ENCODE measurements at places on chromosomes 5 and 9.

DNA sequence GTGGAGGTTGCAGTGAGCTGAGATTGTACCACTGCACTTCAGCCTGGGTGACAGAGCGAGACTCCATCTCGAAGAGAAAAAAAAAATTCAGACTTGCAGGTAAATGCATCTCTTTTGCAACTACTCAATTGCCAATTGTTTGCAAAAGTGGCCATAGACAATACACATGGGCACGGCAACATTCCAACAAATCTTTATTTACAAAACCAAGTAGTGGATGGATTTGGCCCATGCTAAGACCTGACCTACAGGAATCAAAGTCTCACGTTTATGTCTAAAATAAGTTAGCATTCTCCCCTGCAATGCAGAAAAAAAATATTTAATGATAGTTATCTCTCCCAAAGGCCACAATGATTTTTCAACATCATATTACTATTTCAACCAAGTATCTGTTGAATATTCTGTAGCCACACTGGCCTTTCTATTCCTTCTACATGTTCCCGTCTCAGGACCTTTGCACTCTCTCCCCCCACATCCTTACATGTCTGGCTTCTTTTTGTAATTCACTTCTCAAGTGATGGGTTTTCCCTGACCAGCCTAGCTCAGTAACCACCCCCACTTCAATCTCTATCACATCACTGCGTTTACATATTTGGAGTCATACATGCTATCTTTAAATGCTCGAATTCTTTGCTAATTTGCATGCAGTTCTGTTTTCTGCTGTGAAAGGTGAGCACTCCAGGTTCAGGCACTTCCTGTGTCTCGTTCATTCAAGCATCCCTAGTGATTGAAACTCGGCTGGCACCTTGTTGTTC, 54.2 kb downstream of the FNBP1 start:
- no peak for DNase-seq

DNA sequence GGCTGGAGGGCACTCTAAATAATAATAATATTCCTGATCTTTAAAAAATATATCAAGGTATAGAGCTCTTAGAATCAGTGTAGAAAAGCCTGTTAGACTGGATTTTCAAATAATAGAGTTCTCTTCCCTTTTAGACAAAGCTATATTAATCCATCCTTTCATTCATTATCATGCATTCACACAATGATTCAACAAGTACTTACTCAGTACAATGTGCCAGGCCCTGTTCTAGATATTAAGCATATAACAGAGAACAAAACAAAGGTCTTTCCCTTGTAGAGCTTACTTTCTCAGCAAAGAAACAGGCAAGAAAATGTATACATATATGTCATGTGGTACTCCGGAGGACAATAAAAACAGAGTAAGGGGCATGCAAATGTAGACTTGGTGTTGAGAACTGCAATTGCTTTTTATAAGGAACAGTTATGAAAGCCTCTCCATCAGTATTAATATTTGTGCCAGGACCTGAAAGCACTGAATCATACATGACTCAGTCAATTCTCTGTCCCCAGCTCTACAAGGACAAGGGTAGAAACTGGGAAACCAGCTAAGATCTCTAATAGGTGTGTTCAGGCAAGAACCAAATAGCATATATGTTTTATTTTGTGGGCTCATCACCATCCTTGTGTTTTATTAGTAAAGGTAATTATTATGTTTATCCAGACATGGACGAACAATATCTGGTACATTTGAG, 72.2 kb downstream of the PIP5K1B start:
- no peak for DNase-seq

GRCh38 chr5:88729084-88729828, 153.7 kb downstream of the MEF2C start:
- DNase-seq, result peak; percentile 79

- no peak for DNase-seq
Measured at GRCh38 chr5:159861086-159861485, 55.2 kb upstream of the ADRA1B start.

- no peak for DNase-seq
Measured at GRCh38 chr5:149177911-149178565, 36.7 kb downstream of the ABLIM3 start.

GRCh38 chr9:34551751-34552605, 29.2 kb upstream of the ENHO start:
- no peak for DNase-seq

DNA sequence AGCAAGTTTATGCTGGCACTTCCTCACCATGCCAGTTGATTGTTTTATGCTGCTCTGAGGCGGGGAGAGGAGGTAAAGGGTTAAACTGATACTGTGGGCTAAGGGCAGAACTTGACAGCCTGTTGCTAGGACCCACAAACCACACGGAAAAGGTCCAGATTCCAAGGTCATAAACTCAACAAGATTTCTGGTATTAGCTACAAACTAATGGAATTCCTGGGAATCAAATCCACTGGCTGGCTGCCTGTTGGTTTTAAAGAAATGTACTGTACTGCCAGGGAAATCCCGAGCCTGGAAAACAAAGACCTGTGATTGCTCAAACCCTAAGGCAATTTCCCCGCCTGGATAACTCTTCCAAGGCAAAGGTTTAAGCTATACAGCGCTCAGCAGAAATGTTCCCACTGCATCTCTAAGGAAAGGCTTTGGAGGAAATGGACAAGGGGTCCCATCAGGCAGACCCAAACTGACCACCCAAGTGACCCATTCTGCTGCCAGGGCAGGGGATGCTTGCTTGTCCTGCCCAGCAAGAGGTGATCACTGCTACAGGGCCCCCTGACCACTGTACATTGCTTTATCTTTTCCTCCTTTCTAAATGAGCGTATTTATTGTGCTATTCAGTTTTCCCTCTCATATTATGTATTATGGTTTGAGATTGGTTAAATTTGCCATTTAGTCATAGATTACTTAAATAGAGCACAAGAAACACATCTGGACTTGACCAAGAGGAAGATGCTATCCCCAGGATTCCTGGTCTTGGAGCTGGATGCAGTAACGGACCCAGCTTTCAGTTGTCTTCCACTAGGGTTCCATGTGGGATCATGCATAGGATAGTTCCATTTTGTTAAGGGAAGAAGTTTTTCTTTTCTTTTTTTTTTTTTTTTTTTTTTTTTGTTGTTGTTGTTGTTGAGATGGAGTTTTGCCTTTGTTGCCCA, 124.3 kb downstream of the SUSD1 start:
- DNase-seq, result no peak

DNA sequence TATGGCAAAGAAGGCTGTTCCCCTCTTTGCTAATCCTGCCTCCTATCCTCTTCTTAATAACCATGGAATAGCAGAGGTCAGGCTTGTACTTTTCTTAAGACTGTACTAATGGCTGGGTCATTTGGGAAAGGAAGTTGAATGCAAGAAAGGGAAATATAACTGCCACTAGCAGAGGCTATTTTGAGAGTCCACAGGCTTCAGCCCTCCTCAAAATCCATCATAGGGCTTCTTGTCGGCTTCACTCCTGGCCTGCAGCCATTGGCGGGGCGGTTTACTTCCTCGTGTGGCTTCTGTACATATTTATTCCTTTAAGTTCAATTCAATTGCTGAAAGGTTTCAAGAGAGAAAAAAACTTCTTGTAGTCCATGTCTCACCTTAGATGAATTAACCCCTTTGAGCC, 2.8 kb upstream of the PARP8 start:
- DNase-seq, result no peak

GRCh38 chr9:125541840-125542243, 165.2 kb downstream of the MAPKAP1 start:
- DNase-seq, result no peak

- no peak for DNase-seq
Measured at GRCh38 chr9:121640491-121641223, 10.8 kb upstream of the DAB2IP start.

DNA sequence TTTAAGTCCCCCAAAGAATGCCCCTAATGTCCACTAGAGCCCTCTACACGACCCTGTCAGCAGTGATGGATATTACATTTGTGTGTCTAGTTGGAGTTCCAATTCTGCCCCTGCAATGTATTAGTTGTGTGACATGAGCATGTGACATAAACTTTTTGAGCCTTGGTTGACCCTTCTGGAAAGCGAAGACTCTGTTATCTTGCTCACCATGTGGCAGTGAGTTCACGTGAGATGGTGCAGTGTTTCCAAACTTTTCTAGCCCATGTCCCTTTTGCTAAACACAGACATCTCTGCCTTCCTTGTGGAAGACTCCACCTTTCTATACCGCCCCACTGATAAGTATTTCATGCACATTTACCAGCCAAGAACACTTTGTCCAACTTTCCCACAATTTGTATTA, 87.0 kb upstream of the BOD1 start:
- DNase-seq, result no peak

DNA sequence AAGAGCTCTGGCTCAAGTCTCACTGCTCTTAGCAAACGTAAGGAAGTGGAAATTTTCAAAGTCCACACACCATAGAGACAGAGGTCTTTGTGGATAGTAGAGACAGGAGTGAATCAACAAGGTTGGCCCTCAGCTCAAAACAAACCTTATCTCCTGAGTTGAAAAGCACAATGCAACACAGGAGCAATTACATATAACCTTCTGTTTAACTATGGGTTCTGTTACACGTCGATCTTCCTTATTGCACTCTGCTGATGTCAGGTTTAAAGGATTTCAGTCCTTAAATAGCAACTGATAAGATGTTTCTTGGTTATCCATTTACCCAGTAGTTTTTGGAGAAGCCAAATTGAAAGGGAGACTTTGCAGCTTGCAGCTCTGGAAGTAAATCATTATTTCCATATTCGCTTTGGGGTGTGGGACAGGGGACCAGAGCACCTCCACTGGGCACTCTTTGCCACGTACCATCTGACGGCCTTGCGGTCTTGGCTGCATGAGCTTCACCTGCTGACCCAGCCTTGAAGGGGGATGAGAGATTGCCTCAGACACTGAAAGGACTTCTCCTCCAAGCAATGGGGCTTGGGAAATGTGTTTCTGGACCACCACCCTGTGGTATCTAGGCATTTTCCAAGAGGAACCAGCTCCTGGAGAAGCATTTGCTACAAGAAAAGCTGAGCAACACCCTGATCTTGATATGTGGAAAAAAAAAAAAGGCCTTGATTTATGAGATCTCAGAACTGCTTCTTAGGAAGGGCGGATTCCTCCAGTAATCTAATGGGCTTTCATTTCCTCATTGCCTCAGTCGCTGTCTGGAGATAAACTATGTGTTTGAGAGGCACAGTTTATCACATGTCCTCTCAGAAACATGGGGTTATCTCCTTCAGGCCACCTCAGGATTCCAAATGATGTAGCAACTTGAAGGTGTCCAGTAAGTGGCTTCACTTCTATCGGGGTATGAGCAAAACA, 56.2 kb upstream of the ZNF622 start:
- DNase-seq, result no peak

- no peak for DNase-seq
Measured at GRCh38 chr9:10079284-10079964, 533.4 kb downstream of the PTPRD start.

- DNase-seq, result no peak
Measured at GRCh38 chr5:92518318-92518904, 1062.6 kb downstream of the NR2F1-AS1 start.

- no peak for DNase-seq
Measured at GRCh38 chr5:59107692-59108091, 524.8 kb downstream of the RAB3C start.

GRCh38 chr9:99262949-99263418, 40.9 kb downstream of the SEC61B start:
- DNase-seq, result no peak

- no peak for DNase-seq
Measured at GRCh38 chr9:25261445-25261844, 416.8 kb downstream of the TUSC1 start.

- no peak for DNase-seq
Measured at GRCh38 chr9:96483733-96484390, 33.9 kb downstream of the HABP4 start.

DNA sequence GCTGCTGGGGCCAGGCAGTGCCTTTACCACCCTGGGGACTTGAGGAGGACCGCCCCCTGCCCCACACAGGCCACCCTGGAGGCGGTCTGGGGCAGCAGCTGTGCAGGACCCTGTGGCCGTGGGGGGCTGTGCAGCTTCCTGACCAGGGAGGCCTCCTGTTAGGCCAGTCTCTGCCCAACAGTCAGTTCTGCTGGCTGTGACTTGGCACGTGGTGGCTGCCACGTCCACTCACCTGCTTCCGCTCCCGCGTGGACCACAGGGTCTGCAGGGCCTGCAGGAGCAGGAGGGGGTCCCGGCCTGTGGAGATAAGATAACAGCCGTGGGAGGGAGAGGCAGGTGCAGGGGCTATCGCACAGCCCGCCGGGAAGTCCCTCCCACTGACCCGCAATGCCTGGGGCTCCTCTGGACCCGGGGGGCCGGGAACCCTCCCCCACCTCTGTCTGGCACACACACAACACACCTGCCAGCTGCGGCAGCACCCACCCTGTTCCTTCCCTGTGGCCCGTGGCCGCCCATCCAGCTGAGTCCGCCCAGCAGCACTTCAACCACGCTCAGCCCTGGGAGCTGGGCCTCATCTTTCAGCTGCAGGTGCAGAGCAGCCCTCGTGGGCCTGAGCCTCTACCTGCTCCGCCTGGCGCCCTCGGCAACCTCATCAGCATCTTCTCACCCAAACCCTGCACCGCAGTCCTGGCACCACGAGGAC, 39.7 kb downstream of the EXD3 start:
- no peak for DNase-seq

GRCh38 chr5:67984546-67984945, 231.0 kb upstream of the PIK3R1 start:
- DNase-seq, result no peak

DNA sequence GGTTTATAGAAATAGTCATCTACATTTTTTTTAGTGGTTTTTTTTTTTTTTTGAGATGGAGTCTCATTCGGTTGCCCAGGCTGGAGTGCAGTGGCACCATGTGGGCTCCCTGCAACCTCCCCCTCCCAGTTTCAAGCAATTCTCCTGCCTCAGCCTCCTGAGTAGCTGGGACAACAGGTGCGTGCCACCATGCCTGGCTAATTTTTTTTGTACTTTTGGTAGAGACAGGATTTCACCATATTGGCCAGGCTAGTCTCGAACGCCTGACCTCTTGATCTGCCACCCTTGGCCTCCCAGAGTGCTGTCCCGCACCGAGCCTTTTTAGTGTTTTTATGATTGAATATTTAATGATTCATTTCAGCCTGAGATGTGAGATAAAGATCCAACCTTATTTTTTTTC, 27.3 kb downstream of the ANKRD33B start:
- no peak for DNase-seq

DNA sequence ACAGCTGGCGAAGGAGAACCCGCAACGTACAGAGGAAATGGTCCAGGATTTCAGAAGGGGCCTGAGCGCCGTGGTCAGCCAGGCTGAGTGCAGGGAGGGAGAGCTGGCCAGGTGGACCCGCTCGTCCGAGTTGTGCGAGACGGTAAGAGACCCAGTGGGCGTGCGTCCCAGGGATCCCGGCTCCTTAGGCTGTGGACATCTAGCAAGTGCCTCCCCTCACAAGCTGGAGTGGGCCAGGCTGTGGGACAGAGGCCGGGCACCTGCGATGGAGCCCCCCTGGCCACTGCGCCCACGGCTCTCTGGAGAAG, 29.5 kb upstream of the LRRC14B start:
- DNase-seq, result no peak

- no peak for DNase-seq
Measured at GRCh38 chr5:15191012-15191411, 309.0 kb upstream of the FBXL7 start.

GRCh38 chr5:18024542-18024941, 390.3 kb downstream of the TAF11L14 start:
- DNase-seq, result no peak
